Activated T-cell treated with anti-CD3 and anti-CD28 coated beads, Interleukin-2, amount 50 U/mL, for 48 hours (primary cell): ENCODE measurements at places on chromosomes 16 and 17.
A peak's percentile ranks its signal among the peaks of the same experiment; 100 is the strongest.

DNA sequence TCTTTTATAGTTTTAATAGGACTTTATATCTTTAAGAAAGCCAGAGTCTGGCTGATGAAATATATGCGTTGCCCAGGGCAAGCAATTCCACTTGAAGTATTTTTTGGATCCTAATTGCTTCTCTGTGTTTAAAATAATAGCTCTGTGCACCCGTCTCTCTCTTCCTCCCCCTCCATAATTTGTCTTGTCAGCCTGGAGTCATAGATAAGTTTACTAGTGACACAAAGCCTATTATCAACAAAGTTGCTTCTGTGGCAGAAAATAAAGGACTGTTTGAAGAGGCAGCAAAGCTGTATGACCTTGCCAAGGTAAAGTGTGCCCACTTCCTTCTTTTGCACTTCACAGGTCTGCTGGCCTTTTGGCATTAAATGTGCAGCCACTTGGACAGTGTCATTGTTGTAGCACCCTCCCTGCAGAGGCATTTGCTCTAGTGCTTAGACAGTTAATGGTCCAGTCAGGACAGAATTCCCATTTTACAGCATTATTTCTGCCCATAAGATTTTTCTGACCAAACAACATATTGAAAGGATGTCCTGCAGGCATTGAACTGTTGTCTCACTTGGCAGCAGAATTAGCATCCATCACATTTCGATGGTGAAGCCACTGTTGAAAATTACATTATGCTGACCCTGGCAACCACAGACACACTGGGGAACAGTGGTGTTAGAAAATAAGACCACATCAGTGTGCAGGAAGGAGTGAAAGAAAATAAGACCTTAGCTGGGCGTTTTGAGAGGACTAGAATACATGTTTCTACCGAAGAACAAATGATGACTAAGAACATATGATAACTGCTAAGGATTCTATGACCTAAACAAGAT, 28.4 kb upstream of the SLC12A3 start:
- no peak for DNase-seq

DNA sequence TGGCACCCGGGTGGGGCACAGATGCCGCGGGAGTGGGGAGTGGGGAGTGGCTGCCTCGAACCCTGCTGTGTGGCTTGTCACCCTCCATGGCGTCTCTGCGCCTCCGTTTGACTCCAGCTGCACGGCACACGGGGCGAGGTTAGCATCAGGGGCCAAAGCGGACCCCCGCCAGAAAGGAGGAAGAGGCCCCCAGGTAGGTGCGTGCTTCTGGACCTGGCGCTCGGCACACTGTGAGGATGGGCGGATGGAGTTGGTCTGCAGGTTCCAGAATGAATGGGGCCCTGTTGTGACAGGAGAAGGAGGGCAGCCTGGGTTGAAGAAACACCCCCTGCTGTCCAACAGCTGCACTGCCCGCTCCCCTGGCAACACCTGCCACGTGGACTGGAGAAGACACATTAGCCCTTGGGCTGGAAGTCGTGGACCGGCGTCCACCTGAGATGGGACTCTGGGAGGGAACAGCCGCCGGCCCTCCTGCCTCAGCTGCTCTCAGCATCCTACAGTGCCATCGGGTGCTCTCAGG, 9.4 kb upstream of the FASN start:
- DNase-seq: no peak

GRCh38 chr17:46911311-46911710, 11.6 kb upstream of the GOSR2 start:
- no peak for DNase-seq

DNA sequence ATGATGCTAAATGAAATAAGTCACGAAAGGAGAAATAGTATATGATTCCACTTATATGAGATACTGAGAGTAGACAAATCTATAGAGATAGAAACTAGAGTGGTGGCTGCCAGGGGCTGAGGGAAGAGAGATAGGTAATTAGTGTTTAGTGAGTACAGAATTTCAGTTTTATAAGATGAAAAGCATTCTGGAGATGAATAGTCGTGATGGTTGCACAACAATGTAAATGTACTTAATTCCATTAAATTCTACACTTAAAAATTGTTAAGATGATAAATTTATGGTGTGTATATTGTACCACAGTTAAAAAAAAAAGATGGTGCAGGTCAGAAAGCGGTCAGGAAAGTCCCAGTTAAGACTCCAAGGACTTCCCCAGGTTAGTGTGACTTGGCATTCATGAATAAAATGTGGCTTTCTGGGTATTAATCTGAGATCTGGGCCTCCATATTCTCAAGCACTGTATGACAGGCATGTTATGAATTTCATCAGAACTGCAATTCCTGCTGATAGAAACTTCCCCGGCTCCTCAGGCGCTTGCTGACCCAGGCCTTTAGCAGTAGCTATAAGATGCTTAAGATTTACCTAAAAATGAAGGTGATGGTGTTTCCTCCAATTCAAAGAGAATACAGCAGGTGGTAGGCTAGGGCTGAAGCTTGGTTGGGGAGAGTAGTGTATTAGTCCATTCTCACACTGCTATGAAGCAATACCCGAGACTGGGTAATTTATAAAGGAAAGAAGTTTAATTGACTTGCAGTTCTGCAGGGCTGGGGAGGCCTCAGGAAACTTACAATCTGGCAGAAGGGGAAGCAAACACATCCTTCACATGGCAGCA, 115.3 kb upstream of the SOX9 start:
- DNase-seq: no peak

GRCh38 chr17:1484676-1485422, 7.6 kb downstream of the MYO1C start:
- DNase-seq: no peak

GRCh38 chr16:27867122-27868110, 196.1 kb downstream of the GSG1L start:
- DNase-seq: peak; percentile 77

GRCh38 chr16:55671206-55671973, 15.6 kb downstream of the SLC6A2 start:
- no peak for DNase-seq

GRCh38 chr17:72423286-72423589, 302.4 kb downstream of the SOX9 start:
- DNase-seq: no peak
